ENCODE measurements at places on chromosomes 12 and 14.

GRCh38 chr14:69153152-69153872, 393 bp upstream of the DCAF5 start:
- DNase-seq = peak; percentile 74

DNA sequence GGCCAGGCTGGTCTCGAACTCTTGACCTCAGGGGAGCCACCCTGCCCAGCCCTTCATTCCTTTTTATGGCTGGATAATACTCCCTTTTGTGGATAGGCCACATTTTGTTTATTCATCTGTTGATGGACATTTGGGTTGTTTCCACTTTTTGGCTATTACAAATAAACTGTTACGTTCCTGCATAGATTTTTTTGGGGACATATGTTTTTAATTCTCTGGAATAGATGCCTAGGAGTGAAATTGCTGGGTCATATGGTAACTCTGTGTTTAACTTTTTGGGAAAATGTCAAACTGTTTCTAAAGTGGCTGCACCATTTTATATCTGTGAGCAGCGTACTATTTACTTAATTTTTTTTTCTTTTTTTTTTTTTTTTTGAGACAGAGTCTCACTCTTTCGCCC, 9.8 kb downstream of the KMT5A start:
- DNase-seq = no peak

DNA sequence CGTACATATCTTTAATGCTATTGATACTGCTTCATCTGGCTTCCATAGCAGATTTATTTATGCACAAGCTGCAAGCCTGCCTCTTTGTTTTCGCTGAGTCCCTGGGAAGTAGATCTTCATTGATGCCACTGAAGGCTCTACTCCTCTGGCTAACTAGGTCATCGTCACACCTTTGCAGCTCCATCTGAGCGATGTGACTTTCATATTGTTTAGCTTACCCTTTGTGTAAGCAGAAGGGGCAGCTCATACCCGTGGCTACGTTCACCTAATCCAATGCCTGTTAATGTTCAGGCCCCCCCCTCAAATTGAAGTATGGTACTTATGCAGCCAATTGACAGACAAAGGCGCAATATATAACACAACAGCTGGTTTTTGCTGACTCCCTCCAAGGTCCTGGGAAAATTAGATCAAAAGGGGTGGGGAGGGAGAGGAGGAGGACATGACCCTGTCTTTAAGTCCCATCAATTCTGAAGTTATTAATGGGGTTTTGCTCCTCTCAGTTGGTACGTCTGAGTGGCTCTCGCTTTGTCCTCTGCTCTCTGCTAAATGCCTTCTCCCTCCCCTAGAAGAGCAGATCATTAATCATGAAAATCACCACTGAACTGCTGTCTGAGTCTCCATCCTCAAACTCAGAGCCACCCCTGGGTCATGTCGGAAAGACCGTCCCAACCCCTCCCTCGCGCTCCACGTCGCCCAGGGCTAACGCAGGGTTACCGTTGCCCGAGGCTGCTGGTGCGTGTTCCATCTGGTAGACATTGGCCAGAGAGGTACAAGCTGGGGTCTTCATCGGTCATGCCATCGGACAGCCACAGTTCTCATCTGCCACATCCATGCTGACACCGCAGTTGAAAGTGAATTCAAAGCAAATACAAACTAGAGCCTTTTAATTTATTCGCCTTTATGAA, 128.8 kb downstream of the ADGRD1 start:
- no peak for DNase-seq

- DNase-seq = no peak
These were observed 167.2 kb upstream of the GSC start for GRCh38 chr14:94936901-94937685.

DNA sequence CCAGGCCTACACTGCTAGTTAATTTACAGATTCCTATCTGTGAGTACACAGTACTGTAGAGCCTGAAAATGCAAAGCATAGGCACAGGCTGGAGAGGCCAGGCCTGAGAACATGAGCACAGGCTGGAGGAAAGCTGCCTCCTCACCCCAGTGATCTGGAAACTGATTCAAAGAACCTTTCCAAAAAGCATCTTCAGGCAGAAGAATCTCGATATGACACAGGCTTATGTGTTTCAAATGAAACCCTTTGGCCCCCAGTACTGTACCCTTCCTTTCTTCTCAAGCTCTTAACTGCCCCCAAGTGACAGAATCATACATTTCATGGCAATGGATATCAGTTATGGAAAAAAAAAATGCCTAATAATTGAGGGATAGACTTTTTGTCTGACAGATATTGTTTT, 122.0 kb downstream of the KCNC2 start:
- no peak for DNase-seq

DNA sequence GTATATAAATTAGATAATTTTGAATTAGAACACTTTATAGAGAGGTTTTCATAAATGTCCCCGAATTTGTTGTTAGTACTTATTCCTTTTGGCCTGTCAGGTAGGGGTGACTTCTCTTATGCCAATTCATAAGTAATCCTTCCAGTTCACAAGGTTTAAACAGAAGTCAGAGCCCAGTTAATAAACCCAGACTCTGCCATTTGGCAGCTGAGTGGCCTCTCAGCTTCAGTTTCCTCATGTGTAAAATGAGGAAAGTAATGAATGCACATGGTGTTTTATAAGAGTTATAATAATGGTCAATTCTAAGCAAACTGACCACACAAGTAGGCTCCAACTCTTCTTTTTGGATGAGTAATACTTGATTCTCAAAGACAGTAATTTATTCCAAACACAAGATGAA, 10.3 kb downstream of the MTERF2 start:
- DNase-seq = no peak

GRCh38 chr12:19409376-19409775, 29.9 kb upstream of the AEBP2 start:
- DNase-seq = no peak

GRCh38 chr12:16560273-16560672, 45.7 kb downstream of the LMO3 start:
- DNase-seq = no peak

DNA sequence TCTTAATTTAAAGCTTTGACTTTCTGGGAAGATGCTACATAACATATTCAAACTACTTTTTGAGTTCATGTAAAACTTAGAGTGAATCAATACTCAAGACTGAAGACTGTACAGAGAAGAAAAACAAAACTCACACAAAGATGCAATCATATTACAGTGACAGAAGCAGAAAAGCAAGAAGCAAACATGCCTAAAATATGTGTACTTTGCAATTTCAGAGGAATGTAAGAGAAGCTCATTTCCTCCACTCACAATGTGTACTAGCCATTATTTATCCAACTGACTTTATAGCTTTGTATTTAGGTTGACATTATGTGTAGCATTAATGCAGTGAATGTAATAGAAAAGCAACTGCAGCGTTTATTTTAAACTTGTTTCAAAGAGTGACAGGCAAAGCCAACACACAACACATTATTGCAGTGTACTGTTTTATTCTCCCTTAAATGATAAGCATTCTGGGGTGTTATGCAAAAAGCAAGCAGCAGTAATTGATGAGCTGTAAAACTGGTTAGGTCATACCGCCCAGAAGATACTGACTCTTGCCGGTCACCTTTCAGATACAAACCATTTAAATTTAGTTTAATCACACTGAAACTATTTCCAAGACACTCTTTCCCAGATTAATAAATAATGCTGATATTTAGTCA, 88.2 kb upstream of the PAWR start:
- peak; percentile 8 for DNase-seq

DNA sequence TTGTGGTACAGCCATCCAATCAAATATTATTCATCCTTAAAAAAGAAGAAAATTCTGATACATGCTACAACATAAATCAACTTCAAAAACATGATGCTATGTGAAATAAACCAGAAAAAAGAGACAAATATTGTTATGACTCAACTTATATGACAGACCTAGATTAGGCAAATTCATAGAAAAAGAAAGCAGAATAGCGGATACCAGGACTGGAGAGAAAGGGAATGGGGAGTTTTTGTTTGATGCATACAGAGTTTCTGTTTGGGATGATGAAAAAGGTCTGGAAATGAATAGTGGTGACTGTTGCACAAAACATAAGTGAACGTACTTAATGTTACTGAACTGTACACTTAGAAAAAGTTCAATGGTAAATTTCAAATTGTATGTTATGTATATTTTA, 82.3 kb downstream of the SPPL3 start:
- DNase-seq = no peak

DNA sequence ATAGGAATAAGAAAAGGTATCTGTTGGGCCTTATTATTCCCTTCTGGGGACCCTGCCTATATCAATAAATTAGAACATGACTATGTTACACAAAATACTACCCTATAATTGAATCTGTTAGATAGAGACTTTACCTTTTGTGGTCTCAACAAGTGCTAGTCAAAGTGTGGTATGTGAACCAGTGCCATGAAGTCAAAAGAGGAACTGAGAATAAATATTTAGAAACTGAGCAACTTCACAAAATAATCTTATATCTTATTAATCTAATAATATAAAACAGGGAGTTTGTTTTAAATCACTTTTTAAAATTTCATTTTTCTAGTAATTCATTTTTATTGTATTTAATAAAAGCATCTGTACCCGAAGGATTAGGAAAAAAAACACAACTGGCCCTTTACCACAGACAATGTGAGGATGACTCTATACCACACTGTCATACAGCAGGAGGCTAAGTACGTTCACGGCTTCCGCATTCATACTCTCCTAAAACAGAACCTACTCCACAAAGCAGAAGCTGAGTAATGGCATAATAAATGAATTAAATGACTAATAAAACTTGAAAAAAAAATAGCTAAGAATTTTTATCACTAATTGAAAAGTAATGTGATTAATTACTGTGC, 42.1 kb downstream of the SEC23A start:
- DNase-seq = no peak

- DNase-seq = peak; percentile 6
These were observed 273.9 kb upstream of the MIS18BP1 start for GRCh38 chr14:45526715-45527549.

DNA sequence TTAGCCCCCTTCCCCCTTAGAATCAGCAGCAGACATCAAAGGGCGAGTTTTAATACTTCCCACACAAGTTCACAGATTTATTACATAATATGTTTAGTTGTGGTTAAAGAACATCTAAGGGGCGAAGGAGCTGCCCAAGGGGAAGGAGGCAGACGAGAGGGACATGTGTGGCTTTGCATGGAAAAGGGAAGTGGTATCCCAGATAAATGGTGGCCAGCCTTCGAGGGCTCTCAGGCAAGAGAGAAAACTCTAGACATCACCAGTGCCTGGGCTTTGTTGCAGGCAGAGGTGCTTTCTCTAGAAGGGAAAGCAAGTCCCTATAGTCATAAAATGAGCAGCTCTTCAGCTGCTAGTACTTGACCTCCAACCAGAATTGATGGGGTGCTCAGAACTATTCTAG, 121.2 kb downstream of the CACNA1C start:
- DNase-seq = no peak

GRCh38 chr12:67993143-67993542, 3.9 kb downstream of the IFNG-AS1 start:
- no peak for DNase-seq

GRCh38 chr12:105469701-105470100, 139.2 kb downstream of the C12orf75 start:
- DNase-seq = no peak

- DNase-seq = no peak
These were observed 68.9 kb downstream of the SPPL3 start for GRCh38 chr12:120835304-120835612.

DNA sequence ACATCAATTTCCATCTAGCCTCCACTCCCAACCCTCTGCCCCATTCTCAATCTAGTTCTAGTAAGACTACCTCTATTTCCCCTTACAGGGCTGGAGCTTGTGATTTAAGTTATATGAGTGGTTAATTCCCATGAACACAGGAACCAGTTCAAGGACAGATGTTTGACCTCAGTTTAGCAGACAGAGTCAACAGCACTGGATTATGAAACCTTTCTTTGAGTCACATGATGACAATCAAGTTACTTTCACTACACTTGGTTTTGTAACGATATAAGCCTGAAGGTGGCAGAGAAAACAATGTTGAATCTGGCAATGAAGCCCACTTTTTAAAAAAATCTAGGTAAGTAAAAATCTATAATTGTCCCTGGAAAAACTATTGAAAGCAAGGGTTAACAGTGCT, 1646.2 kb upstream of the FLRT2 start:
- DNase-seq = no peak

DNA sequence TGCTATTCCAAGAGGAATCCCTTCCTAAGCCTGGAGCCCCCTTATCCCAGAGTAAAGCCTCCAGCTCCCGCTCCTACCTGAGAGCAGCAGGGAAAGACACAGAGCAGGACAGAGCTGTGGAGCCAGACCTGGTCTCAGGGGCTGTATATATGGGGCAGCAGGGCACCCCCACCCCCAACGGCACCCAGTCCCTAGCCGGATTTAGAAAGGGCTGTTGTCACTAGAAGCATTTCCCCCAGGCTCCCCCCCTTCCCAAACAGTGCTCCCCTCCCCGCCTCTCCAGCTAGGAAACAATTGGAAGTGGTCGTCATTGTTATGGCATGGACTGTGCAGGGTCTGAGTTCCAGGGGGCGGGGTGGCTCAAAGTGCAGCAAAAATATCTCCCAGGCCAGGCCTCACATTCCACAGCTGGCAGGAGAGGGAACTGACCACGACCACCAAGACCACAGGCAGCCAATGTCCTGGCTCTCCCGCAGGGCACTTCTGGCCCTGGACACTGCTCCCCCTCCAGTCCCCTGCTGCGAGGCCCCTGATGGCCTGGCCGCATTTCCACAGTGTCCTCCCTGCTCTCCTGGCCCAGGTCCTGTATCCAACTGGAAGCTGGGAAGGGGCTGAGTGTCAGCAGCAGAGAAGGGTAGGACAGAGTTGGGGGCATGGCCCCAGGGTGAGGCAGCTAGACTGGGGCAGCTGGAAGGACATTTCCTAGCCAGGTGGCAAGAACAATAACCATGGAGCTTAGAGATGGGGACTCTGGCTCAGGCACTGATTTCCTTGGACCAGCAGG, at the start of gene MYH7:
MYH7 (minus strand) TSS at position 118 of the 784 bp plus-strand sequence. CDS start 1,928 bp downstream, outside the sequence.
- DNase-seq = no peak

- DNase-seq = no peak
These were observed 24.3 kb downstream of the GPRC5A start for GRCh38 chr12:12915656-12916055.

GRCh38 chr12:49792181-49792970, 35.8 kb downstream of the NCKAP5L start:
- DNase-seq = no peak

- DNase-seq = no peak
These were observed 157.6 kb downstream of the SUDS3 start for GRCh38 chr12:118534003-118534402.

- DNase-seq = no peak
These were observed 100.1 kb downstream of the CRADD start for GRCh38 chr12:93777254-93777653.

DNA sequence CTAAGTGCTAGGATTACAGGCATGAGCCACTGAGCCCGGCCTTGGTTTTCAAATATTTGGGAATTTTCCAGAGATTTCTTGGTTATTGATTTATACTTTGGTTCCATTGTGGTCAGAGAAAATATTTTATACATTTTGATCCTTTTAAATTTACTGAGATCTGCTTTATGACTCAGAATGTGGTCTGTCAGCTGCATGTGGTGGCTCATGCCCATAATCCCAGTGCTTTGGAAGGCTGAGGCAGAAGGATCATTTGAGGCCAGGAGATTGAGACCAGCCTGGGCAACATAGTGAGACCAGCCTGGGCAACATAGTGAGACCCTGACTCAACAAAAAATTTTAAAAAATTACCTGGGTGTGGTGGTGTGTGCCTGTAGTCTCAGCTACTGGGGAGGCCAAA, 49.8 kb downstream of the ADCK1 start:
- no peak for DNase-seq

GRCh38 chr14:65840118-65840751, 427.7 kb downstream of the FUT8 start:
- peak; percentile 79 for DNase-seq
